ENCODE measurements at places on chromosomes 3 and 15. TPM values are rescaled to one million over a fixed set of nuclear protein-coding genes. Genes with fewer than 3 reads are reported as not detected.

GPR62 gene
- total RNA-seq, result not detected

GRCh38 chr15:73818308-73818985 is 54.9 kb upstream of the TBC1D21 start:
- H3K27me3 ChIP-seq, result peaks cover 36% of the 10 kb centered on the region
- no peaks in the 10 kb centered on the region for H3K36me3 ChIP-seq
- no peak for DNase-seq
- no peak overlapping the region for H3K27ac ChIP-seq
- H3K4me3 ChIP-seq, result no peak overlapping the region

GRCh38 chr3:122635789-122636188 is 44.9 kb upstream of the PARP14 start:
- H3K27ac ChIP-seq, result no peak overlapping the region
- no peak overlapping the region for H3K4me3 ChIP-seq
- DNase-seq, result peak; percentile 3
- no peaks in the 10 kb centered on the region for H3K36me3 ChIP-seq
- H3K4me1 ChIP-seq, result peaks cover 3% of the 10 kb centered on the region

MASP1 gene
- total RNA-seq, result not detected

DNA sequence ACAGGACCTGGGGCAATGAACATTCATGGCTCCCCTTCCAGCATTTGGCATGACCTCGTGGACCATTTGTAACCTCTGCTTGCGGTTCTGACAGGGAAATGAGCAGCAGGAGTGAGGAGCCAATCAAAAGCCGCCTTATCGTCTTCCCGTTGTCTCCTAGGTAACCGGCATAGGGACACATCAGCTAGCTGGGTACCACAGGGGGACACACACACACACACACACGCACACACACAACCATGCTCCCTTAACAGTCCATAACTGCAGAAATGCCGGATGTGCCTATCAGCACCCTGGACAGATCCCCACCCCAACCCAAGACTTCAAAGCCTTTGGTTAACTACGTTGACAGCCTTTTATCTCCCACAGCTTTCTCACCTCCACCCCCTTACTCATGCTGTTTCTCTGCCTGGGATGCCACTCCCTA is 53.4 kb upstream of the CCDC174 start:
- no peak overlapping the region for H3K4me3 ChIP-seq
- H3K27me3 ChIP-seq, result no peaks in the 10 kb centered on the region
- no peak overlapping the region for H3K27ac ChIP-seq
- peaks cover under 1% of the 10 kb centered on the region for H3K4me1 ChIP-seq
- DNase-seq, result no peak

DNA sequence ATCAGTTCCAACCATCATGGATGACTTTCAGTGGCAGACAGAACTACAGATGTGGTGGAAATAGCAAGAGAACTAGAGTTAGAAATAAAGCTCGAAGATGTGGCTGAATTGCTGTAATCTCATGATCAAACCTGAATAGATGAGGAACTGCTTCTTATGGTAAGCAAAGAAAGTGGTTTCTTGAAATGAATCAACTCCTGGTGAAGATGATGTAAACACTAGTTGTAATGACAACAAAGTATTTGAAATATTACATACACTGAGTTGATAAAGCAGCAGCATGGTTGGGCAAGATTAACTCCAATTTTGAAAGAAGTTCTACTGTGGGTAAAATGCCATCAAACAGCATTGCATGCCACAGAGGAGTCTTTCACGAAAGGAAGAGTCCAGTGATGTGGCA is 131.7 kb upstream of the FAM3D start:
- H3K36me3 ChIP-seq, result no peaks in the 10 kb centered on the region
- no peak overlapping the region for H3K27ac ChIP-seq
- DNase-seq, result no peak
- no peaks in the 10 kb centered on the region for H3K27me3 ChIP-seq

TMC3 gene
- total RNA-seq, result not detected

ZPLD1 gene
- not detected for total RNA-seq

DNA sequence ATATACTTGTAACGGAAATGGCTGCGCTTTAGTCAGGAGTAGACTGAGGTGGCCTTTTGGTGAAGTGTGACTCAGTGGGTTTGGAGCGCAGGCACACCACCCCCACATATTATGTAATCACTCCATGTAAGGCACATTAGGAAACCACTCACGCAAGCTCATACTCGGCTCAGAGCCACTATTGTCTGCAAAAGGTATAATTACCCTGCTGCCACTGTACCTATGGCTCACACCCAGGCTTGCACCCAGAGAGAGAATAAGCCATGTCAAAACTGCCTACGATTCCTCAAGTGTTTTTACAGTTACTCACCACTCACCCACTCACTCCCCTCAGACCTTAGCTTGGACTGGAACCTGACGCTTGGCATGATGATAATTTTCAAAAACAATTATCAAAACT is 611.9 kb upstream of the CCDC54 start:
- H3K27me3 ChIP-seq, result no peaks in the 10 kb centered on the region
- peak; percentile 81 for DNase-seq
- peaks cover 7% of the 10 kb centered on the region for H3K4me1 ChIP-seq
- H3K27ac ChIP-seq, result no peak overlapping the region
